ENCODE measurements at places on chromosomes 5 and 9.

DNA sequence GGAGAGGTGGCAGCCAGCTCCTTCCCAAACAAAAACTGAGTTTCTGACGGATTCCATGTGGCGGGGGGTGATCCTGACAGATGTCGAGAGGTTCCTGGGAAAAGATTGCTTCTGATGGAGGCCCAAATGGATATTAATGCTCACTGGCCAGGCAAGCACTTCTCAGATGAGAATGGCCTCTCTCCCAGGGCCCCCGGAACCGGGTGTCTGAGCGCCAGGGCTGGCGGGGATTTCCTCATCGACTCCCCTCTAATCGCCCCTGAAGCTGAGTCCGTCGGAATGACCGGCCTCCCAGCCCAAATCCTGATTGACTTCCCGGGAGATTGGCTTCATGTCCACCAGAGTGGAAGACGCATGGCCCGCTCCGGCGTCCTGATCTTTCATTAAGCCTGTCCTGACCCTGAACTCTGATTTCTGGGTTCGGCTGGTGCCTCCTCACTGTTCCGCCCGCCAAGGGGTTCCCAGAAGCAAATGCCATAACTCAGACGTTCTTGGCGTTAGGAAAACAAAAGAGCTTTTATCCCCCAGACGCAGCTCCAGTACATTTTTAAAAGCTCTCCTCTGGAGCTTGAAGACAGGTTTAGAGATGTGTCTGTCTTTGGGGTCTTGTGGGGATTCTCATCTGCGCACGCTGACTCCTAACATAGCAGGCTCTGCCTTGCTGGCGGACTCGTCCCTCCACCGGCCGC is 17.6 kb downstream of the FIBCD1 start:
- no peak for DNase-seq

DNA sequence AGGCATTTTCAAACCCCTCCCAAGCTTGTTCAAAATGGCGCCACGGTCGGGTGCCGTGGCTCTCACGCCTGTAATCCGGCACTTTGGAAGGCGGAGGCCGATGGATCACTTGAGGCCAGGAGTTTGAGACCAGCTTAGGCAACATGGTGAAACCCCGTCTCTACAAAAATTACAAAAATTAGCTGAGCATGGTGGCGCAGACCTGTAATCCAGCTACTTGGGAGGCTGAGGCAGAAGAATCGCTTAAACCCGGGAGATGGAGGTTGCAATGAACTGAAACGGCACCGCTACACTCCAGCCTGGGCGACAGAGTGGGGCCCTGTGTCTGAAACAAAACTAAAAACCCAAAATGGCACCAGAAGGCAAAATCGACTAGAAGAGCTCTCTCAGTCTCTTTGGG is 142.0 kb downstream of the MTX3 start:
- DNase-seq, result no peak

- DNase-seq, result peak; percentile 7
These were observed 872 bp downstream of the TXNDC15 start for GRCh38 chr5:134874831-134875655.

DNA sequence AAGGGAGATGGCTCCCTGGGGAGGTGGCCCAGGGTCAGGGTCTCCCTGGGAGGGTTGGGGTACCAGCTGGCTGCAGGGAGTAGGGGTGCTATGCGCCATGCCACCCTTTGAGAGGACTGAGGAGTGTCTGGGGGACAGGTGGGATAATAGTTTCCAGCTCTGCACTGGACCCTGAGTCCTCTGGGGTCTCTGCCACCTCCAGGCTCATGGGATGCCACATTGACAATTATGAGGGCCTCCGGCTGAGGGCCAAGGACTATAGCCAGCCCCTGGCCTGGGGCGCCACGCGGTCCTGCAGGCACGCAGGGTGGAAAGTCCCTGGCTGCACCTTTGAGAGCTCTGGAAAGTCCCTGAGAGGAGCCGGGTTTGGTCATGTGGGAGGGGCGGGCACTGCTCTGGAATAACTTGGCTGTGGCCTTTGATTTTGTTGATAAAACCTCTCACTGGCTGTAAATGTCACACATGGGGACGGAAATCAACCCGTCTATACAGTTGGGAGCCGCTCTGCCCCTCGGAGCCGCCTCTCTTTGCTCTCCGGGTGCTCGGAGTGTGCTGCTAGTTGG is 16.0 kb downstream of the TRAF2 start:
- DNase-seq, result peak; percentile 79

- no peak for DNase-seq
These were observed 134.4 kb downstream of the MVB12B start for GRCh38 chr9:126461029-126461428.
